ENCODE measurements at places on chromosomes 1 and 21.

DNA sequence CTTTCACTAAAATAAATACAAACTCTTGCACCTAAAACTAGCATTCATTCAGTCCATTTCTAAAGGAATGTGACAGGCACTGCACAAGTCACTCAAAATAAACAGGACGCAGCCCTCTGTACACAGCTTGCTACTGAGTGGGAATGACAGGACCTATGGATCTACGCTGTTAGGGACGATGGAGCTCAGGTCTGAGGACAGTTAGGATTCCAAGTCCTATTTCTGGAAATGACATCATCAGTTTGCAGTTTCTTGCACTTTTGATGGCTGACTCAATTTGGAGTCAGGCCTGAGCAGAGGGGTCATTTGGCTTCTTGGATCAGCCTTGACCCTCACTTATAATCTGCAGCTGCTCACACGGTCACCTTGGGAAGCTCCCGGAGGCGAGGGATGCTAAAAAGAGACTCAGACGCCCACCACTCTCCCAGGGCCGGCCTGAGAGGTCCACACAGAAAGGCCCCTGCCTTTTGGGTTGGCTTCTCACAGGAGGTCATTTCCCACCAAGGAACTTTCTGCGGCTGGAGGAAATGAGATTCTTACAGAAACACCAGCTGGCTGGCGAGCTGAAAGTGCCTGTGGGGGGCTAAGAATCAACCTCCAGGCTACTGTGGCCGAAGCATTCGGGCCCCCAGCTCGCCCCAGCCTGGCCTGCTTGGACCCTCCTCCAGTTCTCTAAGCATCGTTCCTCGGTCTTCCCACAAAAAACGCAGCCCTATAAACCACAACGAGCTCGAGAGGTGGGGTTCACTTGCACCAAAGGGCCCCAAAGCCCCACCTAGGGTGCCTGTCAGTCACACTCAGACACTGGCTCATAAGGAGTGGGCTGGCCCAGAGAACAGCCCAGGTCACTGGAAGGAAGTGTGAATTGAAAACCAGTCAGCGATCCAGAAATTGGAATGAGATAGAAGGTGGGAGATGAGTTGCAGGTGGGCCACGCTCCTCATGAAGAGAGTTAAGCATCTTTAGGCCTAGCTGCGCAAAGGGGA is 8.9 kb upstream of the PDE9A start:
- DNase-seq: no peak

DNA sequence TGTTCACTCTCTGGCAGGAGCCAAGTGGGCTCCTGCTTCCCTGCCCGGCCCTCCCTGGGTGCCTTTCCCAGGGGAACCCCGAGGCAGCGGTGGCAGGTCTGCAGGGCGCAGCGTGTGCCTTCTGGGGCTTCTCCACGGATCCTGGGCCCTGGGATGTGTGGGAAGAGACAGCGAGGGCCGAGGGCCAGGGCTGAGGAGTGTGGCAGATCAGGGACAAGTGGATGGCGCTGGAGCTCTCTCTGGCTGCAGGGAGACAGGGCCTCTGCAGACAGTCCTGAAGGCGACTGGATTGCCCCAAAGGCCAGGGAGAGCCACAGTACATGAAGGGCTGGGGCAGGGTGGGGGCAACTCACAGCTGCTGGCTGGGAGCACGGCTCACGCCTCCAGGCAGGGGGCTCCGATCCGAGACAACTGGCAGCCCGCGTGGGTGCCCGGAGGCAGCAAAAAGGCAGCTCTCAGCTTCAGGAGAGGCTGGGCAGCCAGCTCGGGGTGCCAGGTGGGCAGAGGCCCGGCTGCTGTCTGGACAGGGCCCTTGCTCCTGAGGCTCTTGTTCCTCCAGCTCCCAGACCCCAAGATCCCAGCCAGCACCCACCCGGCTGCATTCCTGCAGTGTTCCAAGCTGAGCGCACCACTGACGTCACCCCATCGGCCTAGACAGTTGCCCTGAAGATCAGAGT is 16.0 kb downstream of the MORN1 start:
- no peak for DNase-seq

DNA sequence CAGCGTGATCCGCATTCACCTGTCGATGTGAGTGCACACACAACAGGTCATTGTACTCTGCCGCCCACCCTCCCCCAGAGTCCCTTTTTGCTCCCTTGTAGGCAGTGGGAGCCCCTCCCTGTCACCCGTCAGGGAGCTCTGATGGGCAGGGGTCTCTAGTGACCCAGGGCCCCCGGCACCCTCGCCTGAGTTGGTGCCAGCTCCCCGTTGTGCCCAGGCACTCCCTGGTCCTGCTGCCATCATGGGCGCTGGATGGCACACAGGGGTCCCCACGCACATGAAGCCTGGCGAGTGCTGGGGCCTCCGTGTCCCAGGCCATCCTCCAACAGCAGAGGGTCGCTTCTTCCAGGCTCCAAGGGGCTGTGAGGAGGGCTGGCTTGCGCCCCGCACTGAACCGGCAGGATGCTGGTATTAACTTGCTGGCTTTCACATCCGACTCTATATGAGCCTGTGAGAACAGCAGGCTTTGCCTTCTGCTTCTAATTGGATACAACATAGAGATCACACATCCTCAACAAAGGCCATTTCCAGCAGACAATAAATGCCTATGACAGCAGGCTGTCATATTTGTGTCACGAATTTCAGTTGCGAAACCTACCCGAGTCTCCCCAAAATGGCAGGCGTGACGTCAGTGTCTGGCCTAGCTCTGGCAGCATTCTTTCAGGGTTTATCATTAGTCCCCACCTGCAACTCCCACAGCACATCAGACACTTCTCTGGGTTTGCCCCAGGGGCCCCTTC is 35.4 kb downstream of the KIAA1614 start:
- DNase-seq: no peak

GRCh38 chr1:165650981-165651625 is 20.1 kb downstream of the MGST3 start:
- no peak for DNase-seq

DNA sequence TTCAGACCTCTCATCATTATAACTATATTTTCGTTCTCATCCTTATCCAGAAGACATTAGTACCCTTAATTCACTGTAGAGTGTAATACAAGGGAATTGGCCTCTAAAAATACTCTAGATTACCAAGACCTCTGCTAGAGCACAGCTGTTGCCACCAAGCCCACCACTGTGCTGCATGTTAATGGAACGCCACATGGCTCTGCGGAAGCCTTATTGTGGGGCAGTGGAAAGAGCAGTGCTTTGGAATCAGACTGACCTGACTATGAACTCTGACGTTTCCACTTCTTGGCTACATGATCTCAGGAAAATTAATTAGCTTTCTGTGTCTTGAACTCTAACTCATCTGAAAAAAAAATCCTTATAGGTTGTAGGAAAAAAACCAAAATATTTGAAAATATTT is 222.1 kb downstream of the LMX1A start:
- no peak for DNase-seq

DNA sequence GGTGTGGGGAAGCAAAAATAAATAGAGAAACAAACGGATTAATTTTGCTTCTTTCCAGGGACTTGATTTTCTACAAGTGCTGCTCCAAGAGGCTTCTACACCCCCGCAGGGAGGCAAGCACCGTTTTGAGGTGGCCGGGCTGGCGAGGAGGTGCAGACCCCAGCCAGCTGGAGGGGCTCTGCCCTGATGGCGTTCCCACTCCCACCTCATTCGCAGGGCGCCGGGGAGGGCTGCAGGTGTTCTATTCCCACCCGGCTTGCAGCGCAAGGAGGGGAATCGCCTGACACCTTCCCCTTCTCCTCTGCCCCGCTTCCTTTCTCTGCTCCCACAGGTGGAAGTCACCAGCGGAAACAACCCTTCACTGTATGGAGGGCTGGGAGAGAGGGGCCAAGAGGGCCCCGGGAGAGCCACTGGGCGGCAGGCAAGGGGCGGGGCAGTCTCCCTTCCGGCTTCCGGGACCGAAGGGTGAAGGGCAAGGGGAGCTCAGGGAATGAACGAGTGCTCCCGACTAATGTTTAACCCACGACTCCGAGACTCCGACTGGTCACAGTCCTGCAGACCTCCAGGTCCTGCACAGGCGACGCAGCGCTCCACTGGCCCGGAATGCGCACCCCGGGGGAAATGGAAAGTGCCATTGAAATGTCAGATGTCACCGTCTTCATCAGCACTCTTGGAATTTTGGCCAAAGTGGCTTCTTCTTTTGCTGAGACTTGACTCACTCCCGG is 29.1 kb downstream of the TEX35 start:
- DNase-seq: no peak

DNA sequence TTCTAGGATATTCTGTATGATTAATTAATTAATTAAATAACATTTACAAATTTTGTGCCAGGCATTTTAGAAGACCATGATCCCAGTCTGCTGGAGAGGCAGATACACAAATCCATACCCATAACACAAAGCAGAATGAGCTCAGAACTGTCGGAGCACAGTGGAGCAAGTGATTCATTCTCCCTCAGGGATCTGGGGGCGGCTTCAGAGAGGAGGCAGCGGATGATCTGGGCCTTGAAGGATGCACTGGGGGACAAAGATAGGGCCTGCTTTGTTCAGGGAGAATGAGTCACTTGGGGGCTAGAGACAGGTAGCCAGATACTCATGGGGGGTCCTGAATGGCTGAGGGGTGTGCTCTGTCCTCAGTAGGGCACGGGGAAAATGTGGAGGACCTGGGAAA is 50.9 kb upstream of the TRABD2B start:
- no peak for DNase-seq

DNA sequence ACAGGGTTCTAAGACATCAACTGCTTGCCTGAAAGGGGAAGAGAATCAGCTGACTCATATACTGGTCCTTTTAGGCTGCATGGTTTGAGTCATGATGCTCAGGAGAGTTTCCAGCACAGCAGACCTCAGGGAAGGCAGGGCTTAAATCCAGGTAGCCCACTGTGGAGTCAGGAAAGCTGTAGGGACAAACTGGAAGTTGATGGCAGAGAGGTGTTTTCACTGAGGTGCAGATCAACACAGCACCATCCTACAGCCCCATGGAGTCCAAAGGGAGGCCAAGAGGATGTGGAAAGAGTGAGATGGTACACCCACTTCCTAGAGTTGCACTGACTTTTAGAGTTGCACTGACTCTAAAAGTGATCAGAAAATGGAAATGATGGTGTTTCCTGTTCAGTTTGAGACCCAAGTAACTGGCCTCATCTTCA is 252.4 kb upstream of the DUSP10 start:
- DNase-seq: no peak

GRCh38 chr1:51061231-51061918 is 40.7 kb upstream of the C1orf185 start:
- no peak for DNase-seq

DNA sequence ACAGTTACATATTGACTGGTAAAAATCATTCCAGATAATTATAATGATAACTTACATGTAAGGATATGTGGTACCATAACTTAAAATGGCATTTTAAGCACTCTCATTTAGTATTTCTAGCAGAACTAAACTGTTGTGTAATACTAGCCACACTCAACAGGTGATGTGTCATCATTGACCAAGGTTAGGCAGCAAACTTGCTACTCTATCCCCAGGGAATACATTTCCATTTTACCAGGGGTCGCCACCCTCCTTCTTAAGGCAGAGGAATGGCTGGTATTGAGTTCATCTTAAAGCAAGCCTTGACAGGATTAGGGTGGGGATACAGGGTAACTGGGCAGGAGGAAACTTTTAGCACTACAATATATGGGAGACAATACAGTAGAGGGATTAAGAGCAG is 259.8 kb upstream of the CAMK1G start:
- no peak for DNase-seq
